T1000 (cell line): ENCODE measurements at places on chromosomes 12 and 14.

GRCh38 chr12:107477018-107477417, 208.6 kb upstream of the PWP1 start:
- DNase-seq: no peak

- DNase-seq: no peak
These were observed 469 bp downstream of the NGB start for GRCh38 chr14:77270361-77271112.

DNA sequence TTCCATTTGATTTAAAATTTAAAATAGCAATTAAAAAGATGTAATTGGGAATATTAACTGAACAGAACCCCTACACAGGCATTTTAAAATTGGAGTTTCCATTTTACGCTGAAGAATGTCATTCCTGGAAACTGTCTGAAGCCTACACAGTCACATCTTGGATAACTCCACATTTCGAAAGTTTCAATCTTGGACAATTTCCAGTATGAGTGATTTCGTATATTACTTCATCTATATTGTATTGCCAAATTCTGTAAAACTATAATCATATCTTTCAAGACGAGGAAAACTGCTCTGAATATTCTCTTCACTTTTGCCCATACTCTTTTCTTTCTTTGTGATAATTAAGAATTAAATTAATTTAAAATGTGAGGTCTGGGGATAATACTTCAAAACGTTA, 194.2 kb upstream of the ABCD2 start:
- no peak for DNase-seq

GRCh38 chr12:112305951-112306350, 76.3 kb downstream of the HECTD4 start:
- no peak for DNase-seq

GRCh38 chr14:96797582-96798349, 584 bp downstream of the VRK1 start:
- DNase-seq: peak; percentile 22

DNA sequence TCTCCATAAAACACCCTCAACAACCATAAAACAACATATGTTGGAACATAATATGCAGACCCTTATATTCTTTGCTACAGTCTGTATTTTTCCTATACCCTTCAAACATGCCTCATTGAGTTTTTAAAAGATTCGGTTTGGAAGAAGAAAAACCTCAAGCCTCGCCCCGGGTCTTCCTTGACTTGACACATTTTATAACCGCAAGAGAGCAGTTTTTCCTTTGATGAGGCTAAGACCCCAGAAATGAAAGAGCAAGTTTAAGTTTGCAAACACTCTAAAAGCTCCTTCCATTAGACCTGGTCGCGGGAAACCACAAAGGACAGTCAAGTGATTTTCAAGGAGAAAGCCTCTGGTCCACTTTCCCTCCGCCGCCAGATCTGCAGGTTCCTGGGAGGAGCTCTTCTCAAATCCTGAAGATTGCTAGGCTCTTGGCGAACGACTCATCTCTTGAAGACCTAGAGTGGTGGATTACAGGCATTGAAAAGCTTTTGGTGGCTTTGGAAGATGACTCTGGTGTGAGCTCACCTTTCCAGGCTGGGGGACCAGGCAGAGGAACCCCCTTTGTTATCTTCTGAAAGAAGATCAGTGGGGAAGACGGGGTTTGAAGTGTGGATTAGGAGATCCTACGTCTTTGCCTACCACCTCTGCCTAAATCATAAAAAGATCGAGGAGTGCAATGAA, at the start of gene ASCL4:
ASCL4 (plus strand) TSS at position 356 of the 681 bp plus-strand sequence. CDS start 515 bp downstream, outside the sequence.
- DNase-seq: no peak

DNA sequence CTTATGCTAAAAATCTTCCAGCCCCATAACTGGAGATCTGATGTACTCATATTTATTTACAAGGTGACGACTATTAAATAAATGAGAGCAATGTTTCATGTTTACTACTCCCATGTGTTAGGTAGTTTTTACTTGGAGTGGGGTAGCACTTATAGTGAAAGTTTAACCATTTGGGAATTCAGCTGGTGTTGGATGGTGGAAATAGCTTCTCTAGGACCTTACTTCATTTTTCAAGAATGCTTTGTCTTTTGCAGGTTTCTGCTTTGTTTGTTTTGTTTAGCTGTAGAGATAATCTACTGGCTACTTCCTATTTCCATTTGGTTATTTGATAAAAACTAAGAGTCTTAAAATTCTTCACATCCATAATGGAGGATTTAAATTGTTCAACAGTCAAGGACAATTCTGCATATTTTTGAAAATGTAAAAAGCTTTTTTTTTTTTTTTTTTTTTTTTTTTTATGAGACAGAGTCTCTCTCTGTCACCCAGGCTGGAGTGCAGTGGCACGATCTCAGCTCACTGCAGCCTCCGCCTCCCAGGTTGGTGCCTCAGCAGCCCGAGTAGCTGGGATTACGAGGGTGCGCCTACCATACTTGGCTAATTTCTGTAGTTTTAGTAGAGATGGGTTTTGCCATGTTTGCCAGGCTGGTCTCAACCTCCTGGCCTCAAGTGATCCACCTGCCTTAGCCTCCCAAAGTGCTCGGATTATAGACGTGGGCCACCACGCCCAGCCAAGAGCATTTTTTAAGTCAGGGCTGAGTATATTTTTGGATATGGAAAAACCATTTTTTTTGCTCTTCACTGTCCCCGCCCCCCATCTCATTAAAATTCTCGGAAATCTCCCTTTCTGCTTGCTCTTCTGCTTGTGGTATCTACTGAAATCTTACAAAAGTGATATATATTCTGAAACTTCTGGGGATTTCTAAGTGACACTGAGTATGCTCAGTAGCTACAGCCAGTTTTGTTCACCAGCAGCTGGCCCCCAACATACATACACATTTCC, 1.4 kb upstream of the ABCD2 start:
- no peak for DNase-seq

DNA sequence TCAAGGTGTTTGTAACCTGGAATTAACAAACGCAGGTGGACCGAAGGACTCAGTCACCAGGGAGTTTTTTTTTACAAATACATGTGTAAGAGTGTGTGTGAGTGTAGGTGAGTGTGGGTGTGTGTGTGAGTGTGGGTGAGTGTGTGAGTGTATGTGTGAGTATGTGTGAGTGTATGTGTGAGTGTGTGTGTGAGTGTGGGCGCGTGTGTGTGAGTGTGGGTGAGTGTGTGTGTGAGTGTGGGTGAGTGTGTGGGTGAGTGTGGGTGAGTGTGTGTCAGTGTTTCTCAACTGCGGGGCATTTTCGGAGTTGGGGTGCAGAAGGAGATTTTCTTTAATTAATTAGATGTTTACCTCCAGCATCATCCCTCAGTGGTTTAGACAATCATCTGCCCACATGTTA, 1178.8 kb downstream of the VRK1 start:
- DNase-seq: no peak

- DNase-seq: no peak
These were observed 9.4 kb upstream of the PRKAG1 start for GRCh38 chr12:49027846-49028555.

GRCh38 chr14:20997115-20997514, 2.0 kb upstream of the SLC39A2 start:
- DNase-seq: no peak

- peak; percentile 3 for DNase-seq
These were observed 845 bp downstream of the L3HYPDH start for GRCh38 chr14:59483363-59483762.

- DNase-seq: no peak
These were observed 16.4 kb upstream of the CD27 start for GRCh38 chr12:6428326-6428725.

DNA sequence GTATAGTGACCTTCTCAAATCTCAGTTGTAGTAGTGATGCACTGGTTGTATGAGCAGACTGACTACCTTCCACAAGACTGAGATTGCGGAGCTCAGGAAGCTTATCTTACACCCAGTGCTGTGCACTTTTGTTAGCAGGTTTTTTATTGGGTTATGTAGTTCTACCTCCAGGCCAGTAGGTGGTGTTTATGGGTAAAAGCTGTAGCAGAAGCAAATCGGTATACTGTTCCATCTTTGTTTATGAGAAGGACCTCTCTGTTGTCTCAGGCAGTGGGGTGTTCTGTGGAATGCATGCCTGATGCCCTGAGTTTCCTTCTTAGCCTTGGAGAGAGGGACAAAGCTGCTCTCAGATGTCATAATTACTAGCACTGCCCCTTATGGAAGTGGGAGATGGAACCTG, 217.8 kb downstream of the LRFN5 start:
- no peak for DNase-seq

GRCh38 chr14:59334253-59334652, 130.9 kb downstream of the GPR135 start:
- DNase-seq: no peak

- no peak for DNase-seq
These were observed 72.5 kb downstream of the TRAF3 start for GRCh38 chr14:102849526-102850379.

DNA sequence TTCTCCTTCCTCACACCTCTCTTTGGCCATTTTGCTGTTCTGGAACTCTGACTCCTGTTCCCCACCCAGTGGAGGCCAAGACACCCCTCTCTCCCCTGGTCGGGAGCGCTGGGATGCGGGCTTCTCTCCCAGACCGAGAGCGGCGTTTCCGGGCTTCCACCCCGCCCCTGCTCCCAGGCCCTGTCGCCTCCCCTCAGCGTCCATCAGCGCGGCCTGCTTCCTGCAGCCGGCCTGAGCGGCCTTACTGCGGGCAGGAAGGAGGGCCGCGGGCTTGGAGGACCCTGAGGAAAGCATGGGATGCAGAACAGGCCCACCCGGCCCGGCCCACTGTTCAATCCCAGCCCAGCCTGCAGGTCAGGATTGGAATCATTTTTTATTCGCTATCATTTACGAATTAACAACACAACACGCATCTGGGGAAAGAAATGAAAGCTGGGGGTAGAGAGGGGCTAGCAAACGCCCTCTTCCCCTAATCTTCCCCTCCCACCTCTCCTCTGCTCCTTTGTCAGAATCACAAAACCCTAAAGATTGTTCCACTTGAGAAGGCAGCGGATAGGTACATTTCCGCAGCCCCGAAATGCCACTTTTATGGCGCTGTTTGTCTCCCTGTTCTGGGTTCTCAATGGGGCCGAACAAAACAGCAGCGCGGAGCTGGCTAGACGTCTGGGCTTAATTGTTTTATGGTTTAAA, 3.8 kb upstream of the HOXC8 start:
- no peak for DNase-seq

GRCh38 chr12:106190581-106190980, 51.8 kb upstream of the NUAK1 start:
- no peak for DNase-seq

DNA sequence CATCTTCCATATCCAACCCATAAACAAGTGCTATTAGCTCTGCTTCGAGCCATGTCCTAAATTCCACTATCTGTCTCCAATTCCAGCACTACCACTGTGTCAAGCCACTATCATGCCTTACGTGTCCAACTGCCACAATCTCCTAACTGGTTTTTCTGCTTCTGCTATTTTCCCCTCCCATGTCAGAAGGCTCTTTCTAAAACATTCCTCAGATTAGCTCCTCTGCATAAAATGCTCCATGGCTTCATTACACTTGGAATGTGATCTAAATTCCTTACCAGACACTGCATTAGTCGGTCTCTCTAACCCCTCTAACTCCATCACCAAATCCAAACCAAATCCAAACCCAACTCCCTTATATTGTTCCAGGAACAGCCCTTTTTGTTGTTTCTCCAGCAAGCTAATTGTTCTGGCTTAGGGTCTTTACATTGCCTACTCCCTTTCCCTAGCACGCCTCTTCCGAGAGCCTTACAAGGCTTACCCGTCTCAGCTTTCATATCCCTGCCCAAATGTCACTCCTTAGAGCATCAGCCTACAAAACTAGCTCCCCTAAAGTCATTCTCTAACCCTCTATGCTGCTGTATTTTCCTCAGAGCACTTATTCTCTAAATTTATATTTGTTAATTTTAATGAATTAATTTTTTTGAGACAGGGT, 139.7 kb downstream of the HELB start:
- DNase-seq: no peak
